Activated CD8-positive, alpha-beta memory T cell treated with anti-CD3 and anti-CD28 coated beads for 1 hour (primary cell): ENCODE measurements at places on chromosomes 7 and 10.

DNA sequence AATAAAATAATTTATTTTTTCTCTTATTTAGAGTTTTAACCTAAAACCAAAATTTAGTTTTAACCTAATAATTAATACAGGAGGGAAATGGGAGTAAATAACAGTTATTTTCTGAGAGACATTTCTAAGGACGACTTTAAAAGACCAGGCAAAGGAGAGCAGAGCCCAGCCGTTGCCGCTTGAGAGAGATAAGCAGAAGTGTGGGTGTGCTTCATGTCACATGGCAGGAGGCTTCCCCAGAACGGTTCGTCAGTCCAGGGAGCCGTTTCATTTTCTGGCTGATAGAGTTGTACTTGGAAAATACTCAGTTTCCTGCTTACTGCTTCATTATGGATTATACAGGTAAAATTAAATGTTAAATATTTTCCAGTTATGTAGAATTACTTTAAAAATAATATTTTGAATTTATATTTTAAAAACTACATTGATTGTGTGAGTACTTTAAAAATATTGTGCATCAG, 61.4 kb downstream of the ST7 start:
- DNase-seq = no peak

DNA sequence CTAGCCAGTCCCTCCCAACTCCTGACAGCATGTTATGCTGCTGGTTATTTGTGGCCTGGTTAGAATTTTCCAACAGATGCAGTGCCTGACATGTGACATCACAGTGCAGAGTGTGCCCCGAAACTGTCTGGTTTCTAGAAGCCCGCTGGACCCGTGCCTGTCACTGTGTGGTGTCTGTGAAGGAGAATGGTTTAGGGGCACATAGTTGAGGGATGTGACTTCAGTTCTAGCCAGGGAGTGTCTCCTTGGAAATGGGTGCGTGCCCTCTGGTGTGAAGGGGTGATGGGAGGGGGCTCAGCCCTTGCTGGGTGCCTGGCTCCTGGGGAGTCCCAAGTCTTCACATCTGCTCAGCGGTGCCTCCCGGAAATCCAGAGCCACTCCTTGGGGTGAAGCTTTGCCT, 303.6 kb downstream of the GLRX3 start:
- DNase-seq = no peak

- DNase-seq = no peak
Observed at GRCh38 chr10:45199205-45199740, 116.1 kb downstream of the OR13A1 start.

GRCh38 chr10:30467651-30468338, 33.8 kb downstream of the MAP3K8 start:
- no peak for DNase-seq

DNA sequence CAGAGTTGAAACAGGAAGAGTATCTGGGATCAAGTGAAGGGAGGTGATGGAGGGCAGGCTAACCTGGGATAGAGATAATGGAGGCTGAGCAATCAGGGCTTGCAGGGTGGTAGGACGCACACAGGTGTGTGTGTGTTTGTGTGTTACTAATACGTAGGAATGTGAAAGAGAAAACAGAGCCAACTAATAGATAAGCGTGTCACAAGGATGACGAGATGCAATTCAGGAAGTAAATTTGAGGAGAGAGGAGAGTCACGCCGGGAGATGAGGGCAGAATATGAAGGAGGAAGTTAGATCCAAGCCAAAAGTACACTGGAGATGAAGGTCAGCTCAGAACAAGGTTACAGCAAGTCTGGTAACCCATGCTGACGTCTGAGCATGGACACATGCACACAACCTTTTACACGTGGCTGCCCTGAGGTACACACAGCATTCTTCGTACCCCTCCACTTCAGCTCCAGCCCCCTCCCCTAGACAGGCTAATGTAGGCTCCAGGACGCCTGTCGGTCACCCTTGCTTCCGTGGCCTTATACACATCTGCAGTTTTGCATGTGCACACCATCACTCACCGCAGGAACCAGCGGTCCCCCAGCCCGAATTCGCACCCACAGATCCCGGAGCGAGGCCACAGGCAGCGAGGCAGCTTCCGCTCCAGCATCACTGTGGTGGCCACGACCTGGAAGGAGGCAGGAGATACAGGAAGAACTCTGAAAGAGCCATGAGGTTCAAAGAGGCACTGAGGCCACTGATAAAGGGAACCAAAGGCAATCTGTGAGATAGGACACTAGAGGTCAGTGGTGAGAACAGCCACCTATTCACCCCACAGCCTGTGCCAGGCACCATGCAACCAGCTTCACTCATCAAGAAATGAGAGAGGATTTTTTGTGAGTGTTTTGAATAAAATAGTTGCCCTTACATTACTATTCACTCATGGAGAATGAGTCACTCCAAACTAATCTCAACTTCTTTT, 23.7 kb upstream of the TRPV6 start:
- no peak for DNase-seq

DNA sequence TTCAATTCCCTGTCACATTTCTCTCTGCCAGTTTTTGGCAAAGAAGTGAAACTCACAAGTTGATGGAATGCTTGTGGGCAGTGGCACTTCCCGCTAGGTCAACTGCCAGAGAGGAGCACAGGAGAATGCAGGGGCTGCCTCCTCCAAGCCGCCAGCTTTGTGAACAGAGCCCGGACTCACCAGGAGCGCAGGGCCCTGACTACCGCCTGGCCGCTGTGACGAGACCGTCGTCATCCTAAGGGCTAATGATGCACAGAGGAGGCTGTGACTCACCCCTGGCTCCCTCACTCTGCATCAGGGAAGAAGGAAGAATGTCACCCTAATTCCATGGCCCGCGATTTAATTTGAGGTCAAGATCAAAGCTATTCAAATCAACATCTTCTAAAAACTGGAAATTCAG, 123.9 kb downstream of the TAX1BP1 start:
- no peak for DNase-seq

DNA sequence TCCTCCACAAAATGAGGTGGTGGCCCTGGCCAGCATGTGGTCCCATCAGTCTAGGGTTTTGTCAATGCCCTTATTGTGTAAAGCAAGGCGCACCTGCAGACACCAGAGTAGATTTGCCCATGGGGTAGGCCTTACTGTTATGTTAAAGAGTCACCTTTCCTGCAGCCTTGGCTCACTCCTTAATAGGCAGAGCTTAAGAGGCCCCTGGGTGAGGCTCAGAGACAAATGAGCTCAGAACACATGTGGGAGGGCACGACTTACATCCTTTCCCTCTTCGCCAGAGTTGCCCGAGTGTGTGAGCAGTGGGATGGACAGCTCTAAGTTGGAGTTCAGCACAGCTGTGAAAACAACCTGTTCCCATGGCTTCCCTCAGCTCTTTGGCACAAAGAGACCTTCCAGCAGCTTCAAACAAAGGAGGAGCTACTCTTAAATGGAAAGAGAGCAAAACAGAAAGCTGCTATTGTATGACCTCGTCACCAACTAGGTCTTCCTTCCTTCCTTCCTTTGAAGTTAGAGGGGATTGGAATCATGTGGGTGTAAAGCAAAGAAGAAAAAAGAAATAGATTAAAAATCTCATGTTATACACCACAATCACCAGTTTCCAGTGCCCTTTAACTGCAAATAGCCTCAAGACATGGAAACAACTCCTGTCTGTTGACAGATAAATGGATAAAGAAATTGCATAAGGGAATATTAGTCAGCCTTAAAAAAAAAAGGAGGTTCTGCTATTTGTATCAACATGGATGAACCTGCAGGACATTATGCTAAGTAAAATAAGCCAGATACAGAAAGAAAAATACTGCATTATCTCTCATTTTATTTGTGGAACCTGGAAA, 11.9 kb upstream of the XPNPEP1 start:
- no peak for DNase-seq

DNA sequence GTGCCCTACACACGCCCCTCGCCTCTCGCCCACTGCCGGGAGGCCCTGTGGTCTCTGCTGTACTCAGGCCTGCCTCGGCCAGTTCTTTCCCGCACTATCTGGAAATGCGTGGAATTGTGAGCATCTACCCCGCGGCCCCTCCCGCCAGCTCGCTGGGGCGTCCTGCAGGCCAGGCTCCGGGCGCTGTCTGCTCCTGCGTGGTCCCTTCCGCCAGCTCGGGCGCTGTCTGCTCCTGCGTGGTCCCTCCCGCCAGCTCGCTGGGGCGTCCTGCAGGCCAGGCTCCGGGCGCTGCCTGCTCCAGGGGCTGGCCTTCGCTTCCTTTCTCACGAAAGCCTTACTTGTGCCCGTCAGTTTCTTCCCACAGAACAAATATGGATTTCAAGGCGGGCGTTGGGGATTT, 14.9 kb downstream of the GET4 start:
- DNase-seq = no peak

GRCh38 chr7:70071766-70072165, 473.5 kb downstream of the AUTS2 start:
- DNase-seq = no peak

DNA sequence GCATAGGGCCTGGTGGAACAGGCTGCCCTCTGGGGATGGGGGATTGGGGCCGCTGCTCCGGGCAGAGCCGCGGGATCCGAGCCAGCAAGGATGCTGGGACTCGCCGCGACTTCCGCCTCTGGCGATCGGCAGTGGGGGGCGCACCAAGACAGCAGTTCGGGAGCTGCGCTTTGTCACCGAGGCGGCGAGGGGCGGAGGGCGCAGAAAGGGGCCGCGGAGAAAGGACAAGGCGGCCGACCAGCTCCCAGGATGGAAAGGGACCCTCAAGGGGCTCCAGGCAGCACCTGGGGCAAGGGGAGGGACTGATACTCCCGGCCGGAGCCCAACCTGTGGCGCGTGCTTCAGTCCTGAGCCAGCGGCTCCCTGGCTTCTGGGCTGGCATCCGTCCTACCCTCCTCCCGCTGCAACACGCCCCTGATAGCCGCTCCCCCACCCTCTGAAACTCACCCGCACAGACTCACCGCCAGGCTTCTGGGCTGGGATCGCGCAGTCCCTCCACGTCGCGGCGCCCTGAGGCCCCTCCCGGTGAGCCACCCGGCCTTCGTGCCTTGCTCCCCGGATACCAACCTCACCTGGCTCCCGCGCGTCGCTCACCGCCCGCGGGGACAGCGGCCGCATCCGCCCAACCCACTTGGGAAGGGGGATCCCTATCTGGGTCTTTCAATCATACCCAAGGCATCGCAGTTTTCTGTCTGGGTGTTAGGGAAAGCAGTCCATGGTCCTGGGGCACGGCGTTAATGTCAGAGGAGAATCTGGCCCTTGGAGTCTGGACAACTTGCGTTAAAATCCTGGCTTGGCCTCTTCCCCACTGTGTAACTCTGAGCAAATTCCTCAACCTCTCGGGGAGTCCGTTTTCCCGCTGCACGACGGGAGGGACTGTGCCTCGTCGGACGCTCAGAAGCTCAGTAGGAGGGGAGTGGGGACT, 7.0 kb upstream of the EVX1 start:
- no peak for DNase-seq

- no peak for DNase-seq
Observed at GRCh38 chr10:81569488-81569887, 305.5 kb upstream of the NRG3 start.

DNA sequence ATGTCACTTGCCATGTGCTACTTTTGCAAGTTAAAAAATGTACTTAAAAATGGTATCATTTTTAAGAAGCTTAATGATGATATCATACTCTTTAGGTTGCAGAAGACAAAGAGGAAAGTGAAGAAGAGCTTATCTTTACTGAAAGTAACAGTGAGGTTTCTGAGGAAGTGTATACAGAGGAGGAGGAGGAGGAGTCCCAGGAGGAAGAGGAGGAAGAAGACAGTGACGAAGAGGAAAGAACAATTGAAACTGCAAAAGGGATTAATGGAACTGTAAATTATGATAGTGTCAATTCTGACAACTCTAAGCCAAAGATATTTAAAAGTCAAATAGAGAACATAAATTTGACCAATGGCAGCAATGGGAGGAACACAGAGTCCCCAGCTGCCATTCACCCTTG, 6.1 kb downstream of the LMOD2 start:
- no peak for DNase-seq
